Kidney (tissue), 22 donors: ENCODE measurements at places on chromosomes 4 and X. TPM values are rescaled to one million over a fixed set of nuclear protein-coding genes. Genes with fewer than 3 reads are reported as not detected.

GRCh38 chr4:13922873-13923645, 295.5 kb upstream of the BOD1L1 start:
- H3K27me3 ChIP-seq: no peaks in the 10 kb centered on the region
- H3K27ac ChIP-seq: no peak overlapping the region
- no peaks in the 10 kb centered on the region for H3K4me1 ChIP-seq
- DNase-seq: no peak
- no peaks in the 10 kb centered on the region for H3K36me3 ChIP-seq

GRCh38 chrX:133384454-133384853, 30.8 kb downstream of the GPC4 start:
- no peak overlapping the region for H3K27ac ChIP-seq
- H3K4me3 ChIP-seq: no peak overlapping the region
- H3K36me3 ChIP-seq: no peaks in the 10 kb centered on the region
- DNase-seq: no peak
- H3K27me3 ChIP-seq: peaks cover 2% of the 10 kb centered on the region

DNA sequence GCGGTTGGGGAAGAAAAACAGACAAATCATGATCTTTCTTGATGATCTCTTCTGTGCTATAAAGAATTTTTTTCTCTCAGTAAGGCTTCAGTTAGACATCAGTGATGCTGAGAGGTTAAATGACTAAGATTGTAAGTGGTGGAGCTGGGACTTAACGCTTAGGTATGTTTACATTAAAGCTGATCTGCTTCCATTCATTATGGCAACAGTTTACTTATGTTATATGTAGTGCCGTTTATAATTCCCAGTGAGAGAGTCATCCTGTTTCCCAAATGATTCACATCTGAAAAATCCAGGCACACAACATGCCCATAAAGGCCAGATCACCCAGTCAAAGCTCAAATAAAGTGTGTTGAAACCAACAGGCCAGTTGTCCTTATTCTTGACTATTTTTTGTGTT, 50.1 kb downstream of the CENPVL3 start:
- H3K4me1 ChIP-seq: no peaks in the 10 kb centered on the region
- no peak overlapping the region for H3K27ac ChIP-seq
- no peaks in the 10 kb centered on the region for H3K36me3 ChIP-seq

GRCh38 chrX:37926700-37927099, 79.3 kb upstream of the DYNLT3 start:
- H3K36me3 ChIP-seq: no peaks in the 10 kb centered on the region
- H3K4me1 ChIP-seq: no peaks in the 10 kb centered on the region
- H3K4me3 ChIP-seq: no peak overlapping the region
- DNase-seq: no peak
- no peaks in the 10 kb centered on the region for H3K27me3 ChIP-seq

DNA sequence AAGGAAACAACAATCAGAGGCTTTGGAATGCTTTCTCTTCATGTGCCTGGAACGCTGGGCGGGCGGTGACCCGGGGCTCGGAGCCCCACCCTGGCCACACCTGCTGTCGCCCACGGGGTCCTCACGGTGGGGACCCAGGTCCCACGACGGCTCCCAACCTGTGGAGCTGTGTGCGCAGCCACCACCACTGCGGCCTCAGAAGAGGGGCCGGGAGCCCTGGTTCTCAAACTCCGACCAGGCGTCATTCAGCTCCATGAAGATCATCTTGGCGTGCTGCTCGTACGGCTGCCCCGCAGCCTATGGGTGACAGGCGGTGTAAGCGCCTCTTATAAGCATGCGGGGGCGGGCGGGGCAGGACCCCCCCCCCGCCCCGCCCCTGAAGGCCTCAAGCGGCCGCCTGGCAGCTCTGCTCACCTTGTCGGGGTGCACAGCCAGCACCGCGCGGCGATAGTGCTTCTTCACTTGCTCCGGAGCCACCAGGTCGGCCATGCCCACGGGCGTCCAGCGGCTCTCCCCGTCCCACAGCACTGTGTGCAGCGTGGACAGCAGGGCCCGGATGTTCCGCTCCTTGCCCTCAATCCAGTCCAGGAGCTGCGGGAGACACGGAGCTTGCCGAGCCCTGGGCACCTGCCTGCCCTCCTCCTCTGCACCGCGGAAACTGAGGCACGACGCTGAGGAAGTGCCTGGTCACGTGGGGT, 23.7 kb upstream of the CPLX1 start:
- no peak overlapping the region for H3K4me3 ChIP-seq
- peaks cover 4% of the 10 kb centered on the region for H3K36me3 ChIP-seq
- no peaks in the 10 kb centered on the region for H3K27me3 ChIP-seq
- H3K4me1 ChIP-seq: no peaks in the 10 kb centered on the region

DNA sequence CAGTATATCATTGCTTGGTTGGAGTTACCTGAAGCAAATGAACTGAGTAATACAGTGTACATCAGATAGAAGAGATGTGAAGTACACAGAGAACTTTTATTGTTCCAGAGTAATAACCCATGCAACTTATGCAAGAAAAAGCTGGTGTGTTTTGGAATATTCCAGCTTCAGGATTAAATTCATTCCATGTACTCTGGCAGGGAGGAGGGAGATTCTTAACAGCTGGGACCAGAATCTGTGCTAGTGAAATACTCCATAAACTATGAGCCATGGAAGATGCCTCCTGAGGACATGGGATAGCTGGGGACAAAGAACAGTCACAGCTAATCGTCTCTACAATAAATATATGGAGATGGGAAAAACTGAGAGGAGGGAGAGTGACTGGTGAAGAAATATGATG, 101.6 kb upstream of the OTUD4 start:
- no peaks in the 10 kb centered on the region for H3K36me3 ChIP-seq
- DNase-seq: no peak
- no peaks in the 10 kb centered on the region for H3K4me1 ChIP-seq
- no peak overlapping the region for H3K4me3 ChIP-seq

DNA sequence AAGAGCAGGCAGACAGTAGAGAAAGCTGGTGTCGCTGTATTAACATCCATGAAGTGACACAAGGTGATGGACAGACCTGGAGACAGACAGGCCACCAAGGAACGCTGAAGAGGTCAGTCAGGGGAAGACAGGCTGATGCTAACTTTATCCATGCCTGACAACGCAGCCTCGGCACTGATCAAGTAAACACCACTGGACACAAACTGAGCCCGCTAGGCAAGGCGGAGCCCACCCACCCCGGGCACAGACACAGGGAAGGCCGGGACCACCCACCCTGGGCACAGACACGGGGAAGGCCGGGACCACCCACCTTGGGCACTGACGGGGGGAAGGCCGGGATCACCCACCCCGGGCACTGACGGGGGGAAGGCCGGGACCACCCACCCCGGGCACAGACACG, 18.8 kb downstream of the PPP2R3B start:
- H3K27ac ChIP-seq: no peak overlapping the region
- H3K4me1 ChIP-seq: no peaks in the 10 kb centered on the region
- peaks cover 7% of the 10 kb centered on the region for H3K27me3 ChIP-seq
- H3K4me3 ChIP-seq: no peak overlapping the region
- H3K36me3 ChIP-seq: no peaks in the 10 kb centered on the region
- DNase-seq: peak; percentile 68

- H3K27me3 ChIP-seq: peaks cover 3% of the 10 kb centered on the region
- no peak overlapping the region for H3K4me3 ChIP-seq
- H3K4me1 ChIP-seq: no peaks in the 10 kb centered on the region
- no peaks in the 10 kb centered on the region for H3K36me3 ChIP-seq
- H3K27ac ChIP-seq: no peak overlapping the region
- no peak for DNase-seq
These were observed 3.5 kb downstream of the S100G start for GRCh38 chrX:16653424-16653823.

DNA sequence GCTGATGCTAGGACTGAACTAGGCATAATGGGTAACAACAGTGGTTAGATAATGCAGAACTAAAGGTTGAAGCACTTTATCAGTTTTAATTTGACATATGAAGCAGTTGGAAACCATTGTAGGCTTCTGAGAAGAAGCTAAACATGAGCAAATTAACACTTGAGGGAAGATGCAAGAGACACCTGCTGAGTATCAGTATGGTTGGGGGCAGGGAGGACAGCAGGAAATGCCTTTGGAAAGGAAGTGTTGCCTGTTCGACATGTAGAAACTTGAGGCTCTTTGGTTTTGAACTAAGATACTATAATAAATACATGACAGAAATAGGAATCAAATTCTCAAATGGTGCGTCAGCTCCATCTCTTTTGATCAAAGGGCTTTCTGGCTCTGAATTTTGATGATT, 115.6 kb downstream of the FHIP1A start:
- no peak overlapping the region for H3K4me3 ChIP-seq
- no peaks in the 10 kb centered on the region for H3K4me1 ChIP-seq
- H3K27ac ChIP-seq: no peak overlapping the region
- H3K27me3 ChIP-seq: no peaks in the 10 kb centered on the region
- H3K36me3 ChIP-seq: no peaks in the 10 kb centered on the region
- no peak for DNase-seq

- no peaks in the 10 kb centered on the region for H3K4me1 ChIP-seq
- peak overlapping the region; percentile 94 for H3K27ac ChIP-seq
- no peak for DNase-seq
- peak overlapping the region; percentile 86 for H3K4me3 ChIP-seq
- no peaks in the 10 kb centered on the region for H3K27me3 ChIP-seq
These were observed 457 bp downstream of the TFE3 start for GRCh38 chrX:49042581-49043219.

DNA sequence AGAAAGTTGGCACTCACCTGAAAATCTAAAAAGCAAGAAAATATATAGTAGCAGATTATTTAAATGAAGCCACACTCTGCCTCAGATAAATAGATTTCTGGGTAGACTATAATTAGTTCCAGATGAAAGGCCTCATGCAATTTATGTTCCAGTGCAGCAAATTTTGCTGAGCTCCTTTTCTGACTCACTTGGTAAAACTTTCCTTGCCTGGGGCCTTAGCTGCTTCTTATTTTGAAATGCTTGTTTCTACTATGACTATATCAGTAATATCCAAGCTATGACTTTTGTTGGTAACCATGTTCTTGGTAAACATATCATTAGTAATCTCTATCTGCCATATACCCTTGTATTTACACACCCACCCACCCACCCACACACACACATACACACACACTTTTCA, 961.8 kb downstream of the SH3BGRL start:
- no peak overlapping the region for H3K4me3 ChIP-seq
- no peak for DNase-seq
- no peaks in the 10 kb centered on the region for H3K36me3 ChIP-seq
- H3K27ac ChIP-seq: no peak overlapping the region

GRCh38 chrX:109596015-109596414, 29.0 kb downstream of the KCNE5 start:
- no peak for DNase-seq
- H3K4me1 ChIP-seq: no peaks in the 10 kb centered on the region
- H3K27ac ChIP-seq: no peak overlapping the region
- no peaks in the 10 kb centered on the region for H3K36me3 ChIP-seq
- H3K4me3 ChIP-seq: no peak overlapping the region
- no peaks in the 10 kb centered on the region for H3K27me3 ChIP-seq

DNA sequence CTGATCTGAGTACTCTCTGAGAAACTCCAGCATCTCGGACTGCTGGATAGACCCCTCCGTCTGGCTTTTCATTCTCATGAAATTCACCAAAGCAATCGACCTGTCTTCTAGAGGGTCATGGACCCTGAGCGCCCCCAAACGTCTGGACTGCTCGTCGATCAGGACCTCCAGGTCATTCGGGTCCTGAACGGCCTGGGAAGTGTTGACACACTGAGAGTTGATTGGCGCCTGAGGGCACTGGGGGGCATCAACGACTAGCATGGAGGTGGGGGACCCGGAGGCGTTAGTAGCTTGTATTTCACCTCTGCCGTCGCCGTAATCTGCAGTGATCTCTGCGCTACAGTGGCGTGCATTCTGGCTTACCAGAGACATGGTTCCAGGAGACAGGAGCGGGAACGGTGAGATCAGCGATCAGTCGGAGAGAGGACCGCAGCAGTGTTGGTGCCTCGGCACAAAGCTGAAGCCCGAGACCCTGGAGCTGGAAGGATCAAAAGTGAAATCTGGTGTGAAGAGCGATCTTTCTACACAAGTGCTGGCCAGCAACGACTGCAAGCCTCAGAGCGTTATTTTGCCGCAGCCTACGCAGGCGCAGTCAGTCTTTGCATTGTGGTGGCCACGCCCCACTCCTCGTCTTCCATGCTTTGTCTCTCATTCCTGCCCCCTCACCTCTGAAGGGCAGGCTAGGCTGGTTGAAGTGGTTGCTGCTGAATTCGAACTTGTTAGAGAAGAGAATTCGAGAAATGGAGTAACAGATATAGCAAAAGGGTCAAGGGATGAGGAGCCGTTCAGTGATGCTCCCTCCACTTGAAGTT, at the start of gene MAGEE2:
TSS of gene MAGEE2 (minus strand) at position 575 of the 812 bp plus-strand sequence. CDS start at position 372, 203 bp downstream.
- no peak within 1 kb of the TSS for H3K27ac ChIP-seq
- peak; percentile 48 for DNase-seq
- no peaks in the 10 kb centered on the region for H3K36me3 ChIP-seq
- H3K4me3 ChIP-seq: peak within 1 kb of the TSS; percentile 52
- no peaks in the 10 kb centered on the region for H3K4me1 ChIP-seq

ZAR1 gene
- total RNA-seq: not detected

RBMXL3 gene
- total RNA-seq: not detected

DGKK gene
- total RNA-seq: not detected
